ENCODE measurements at places on chromosomes 4 and X.

- no peak for DNase-seq
Observed at GRCh38 chrX:30653415-30654131, at the start of gene GK. Gene GK (plus strand): TSS chrX:30653423. CDS start chrX:30653538, 115 bp downstream.

- DNase-seq = no peak
Observed at GRCh38 chrX:100408713-100409609, 1.1 kb downstream of the PCDH19 start.

DNA sequence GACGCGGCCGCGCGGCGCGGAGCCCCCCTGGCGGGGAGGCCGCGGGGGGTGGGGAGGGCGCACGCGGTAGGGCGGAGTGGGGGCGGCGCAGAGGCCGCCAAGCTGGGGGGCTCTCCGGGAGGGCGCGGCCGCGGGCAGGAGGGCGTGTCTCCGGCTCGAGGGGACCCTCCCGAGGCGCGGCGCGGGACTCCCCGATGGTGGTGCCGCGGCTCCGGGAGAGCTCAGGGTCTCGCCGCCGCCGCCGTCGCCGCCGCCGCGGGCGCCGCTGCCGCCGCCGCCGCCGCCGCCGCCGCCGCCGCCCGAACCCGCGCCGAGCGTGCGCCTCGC lies 165 bp upstream of the PTCHD1 start:
- no peak for DNase-seq

GRCh38 chr4:41454423-41454822 lies 83.5 kb upstream of the LIMCH1 start:
- no peak for DNase-seq

- DNase-seq = no peak
Observed at GRCh38 chr4:22778547-22779163, 85.9 kb downstream of the GBA3 start.

- DNase-seq = no peak
Observed at GRCh38 chr4:158535130-158535614, 13.5 kb downstream of the RXFP1 start.

GRCh38 chrX:48689208-48689920 lies 5.8 kb downstream of the WAS start:
- no peak for DNase-seq
